H9 (cell line): ENCODE measurements at places on chromosomes 13 and 19.

- DNase-seq: no peak
- no peak overlapping the region for H3K4me3 ChIP-seq
- H3K4me1 ChIP-seq: peaks cover 2% of the 10 kb centered on the region; the same call in 1 of the 2 replicates
- H3K36me3 ChIP-seq: peaks cover 11% of the 10 kb centered on the region
- H3K27ac ChIP-seq: no peak overlapping the region
Measured at GRCh38 chr19:5127717-5128116, 158.8 kb downstream of the KDM4B start.

- H3K36me3 ChIP-seq: peaks cover 19% of the 10 kb centered on the region
- H3K27ac ChIP-seq: peak overlapping the region; percentile 8
- no peaks in the 10 kb centered on the region for H3K27me3 ChIP-seq
- DNase-seq: no peak
- peak overlapping the region; percentile 94 for H3K4me3 ChIP-seq
- H3K4me1 ChIP-seq: peaks cover 3% of the 10 kb centered on the region; the same call in 1 of the 2 replicates
Measured at GRCh38 chr13:42270857-42271215, 1.1 kb upstream of the AKAP11 start.

GRCh38 chr19:12873891-12874745 is 7.1 kb downstream of the DNASE2 start:
- H3K4me1 ChIP-seq: no peaks in the 10 kb centered on the region
- no peak overlapping the region for H3K27ac ChIP-seq
- no peak for DNase-seq
- no peaks in the 10 kb centered on the region for H3K27me3 ChIP-seq

DNA sequence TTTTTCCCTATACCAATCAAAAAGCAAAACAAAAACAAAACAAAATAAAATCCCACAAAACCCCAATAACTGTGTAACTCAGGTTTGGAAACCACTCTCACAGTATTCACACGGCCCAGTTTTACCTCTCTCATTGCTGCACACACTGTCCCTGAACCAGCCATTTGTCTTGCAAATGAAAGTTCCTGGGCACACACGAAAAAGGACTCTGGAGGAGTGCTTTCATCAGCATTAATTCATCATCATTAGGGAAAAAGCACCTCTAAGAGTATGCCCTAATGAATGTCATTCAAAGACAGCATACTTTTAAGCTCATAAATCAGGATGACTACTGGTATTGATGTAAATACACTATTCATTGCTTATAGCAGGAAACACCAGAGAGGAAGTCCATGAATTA is 306.3 kb downstream of the DNAJC15 start:
- no peaks in the 10 kb centered on the region for H3K36me3 ChIP-seq
- no peak overlapping the region for H3K27ac ChIP-seq
- H3K4me1 ChIP-seq: no peaks in the 10 kb centered on the region

GRCh38 chr13:99323488-99323887 is 16.3 kb upstream of the GPR183 start:
- no peaks in the 10 kb centered on the region for H3K4me1 ChIP-seq
- no peaks in the 10 kb centered on the region for H3K27me3 ChIP-seq
- no peak overlapping the region for H3K27ac ChIP-seq
- H3K36me3 ChIP-seq: peaks cover 21% of the 10 kb centered on the region
- H3K4me3 ChIP-seq: no peak overlapping the region
- no peak for DNase-seq
